ENCODE measurements at places on chromosomes 16 and 17. TPM values are rescaled to one million over a fixed set of nuclear protein-coding genes. Genes with fewer than 3 reads are reported as not detected.

The TBC1D3C gene
- not detected for total RNA-seq

DNA sequence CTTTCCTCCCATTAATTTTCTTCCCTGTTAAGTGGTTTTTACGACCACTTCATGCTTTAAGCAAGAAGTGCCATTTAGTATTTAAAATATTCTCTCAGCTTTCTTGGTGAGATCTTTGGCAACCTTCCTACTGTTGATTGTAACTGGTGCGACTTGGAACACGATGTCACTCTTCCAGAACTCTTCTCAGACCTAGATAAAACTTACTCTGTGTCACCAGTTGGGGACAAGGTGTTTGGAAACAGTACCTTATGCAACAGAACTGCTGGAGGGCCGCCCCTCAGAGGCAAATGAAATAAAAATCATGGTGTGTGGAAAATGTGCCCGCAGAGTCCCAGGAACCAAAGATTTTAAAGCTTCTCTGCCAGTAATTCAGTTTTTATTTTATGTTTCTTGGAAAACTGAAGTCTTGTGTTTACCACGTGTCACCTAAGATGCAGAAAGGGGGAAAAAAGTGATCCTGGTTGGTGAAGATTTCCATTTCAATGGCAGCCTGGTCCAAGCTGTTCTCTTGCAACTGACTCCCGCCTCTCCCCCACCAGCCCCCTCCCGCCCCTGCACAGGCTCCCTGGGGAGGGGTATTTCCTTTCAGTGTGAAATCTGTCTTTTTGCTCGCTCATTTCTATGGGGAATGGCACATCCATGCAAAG lies 7.2 kb upstream of the HSD11B2 start:
- H3K36me3 ChIP-seq, result no peaks in the 10 kb centered on the region
- no peak overlapping the region for H3K4me3 ChIP-seq
- H3K27ac ChIP-seq, result no peak overlapping the region
- peaks cover 9% of the 10 kb centered on the region for H3K4me1 ChIP-seq
- DNase-seq, result no peak
- H3K27me3 ChIP-seq, result peaks cover 23% of the 10 kb centered on the region

The KIF18B gene
- 6.0 TPM for total RNA-seq

GRCh38 chr17:9684955-9685621 lies 39.8 kb downstream of the USP43 start:
- no peak overlapping the region for H3K27ac ChIP-seq
- no peaks in the 10 kb centered on the region for H3K4me1 ChIP-seq
- no peak overlapping the region for H3K4me3 ChIP-seq
- DNase-seq, result no peak
- H3K27me3 ChIP-seq, result no peaks in the 10 kb centered on the region

The KRTAP2-2 gene
- not detected for total RNA-seq

DNA sequence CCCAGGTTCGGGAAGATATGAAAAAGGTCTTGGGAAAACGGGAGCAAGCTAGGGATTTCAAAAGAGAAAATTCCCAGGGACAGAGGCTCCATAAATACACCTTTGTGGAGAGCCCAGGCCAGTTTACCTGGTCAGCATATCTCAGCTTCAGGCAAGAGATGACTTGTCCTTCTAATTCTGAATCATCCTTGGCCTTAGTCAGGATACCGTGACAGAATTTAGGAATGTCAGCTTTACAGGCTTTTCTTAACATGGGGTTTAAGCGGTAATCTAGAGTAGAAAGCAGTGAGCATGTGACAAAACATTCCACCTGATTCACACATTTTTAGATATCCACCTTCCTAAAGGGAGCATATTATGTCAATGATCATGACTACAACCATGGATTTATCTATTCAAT lies 41.1 kb upstream of the CLEC18B start:
- no peak overlapping the region for H3K4me3 ChIP-seq
- H3K4me1 ChIP-seq, result no peaks in the 10 kb centered on the region
- H3K27ac ChIP-seq, result no peak overlapping the region
- peaks cover 100% of the 10 kb centered on the region for H3K36me3 ChIP-seq
- DNase-seq, result no peak

The ESRP2 gene
- total RNA-seq, result 47.9 TPM

- DNase-seq, result no peak
- no peaks in the 10 kb centered on the region for H3K4me1 ChIP-seq
- no peaks in the 10 kb centered on the region for H3K36me3 ChIP-seq
- no peaks in the 10 kb centered on the region for H3K27me3 ChIP-seq
These were observed 53.3 kb downstream of the HLF start for GRCh38 chr17:55318081-55318480.

DNA sequence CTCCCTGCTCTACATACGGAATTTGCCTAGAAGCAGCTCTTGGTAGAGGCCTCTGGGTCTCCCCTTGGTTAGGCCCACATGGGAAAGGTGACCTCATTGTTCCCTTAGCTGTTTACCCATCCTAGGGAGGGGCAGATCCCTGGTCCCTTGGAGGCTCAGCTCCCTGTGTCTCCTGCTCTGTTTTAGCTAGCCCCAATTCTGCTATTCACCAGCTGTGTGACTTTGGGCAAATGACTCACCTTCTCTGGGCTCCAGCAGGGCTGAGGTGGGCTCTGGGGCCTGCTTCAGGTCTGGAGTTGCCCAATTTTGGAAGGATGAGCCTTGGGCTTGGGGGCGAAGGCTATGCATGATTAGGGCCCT lies 3.9 kb downstream of the ABCC3 start:
- peaks cover 33% of the 10 kb centered on the region for H3K27me3 ChIP-seq
- no peak overlapping the region for H3K4me3 ChIP-seq
- H3K4me1 ChIP-seq, result peaks cover 79% of the 10 kb centered on the region
- no peaks in the 10 kb centered on the region for H3K36me3 ChIP-seq
- DNase-seq, result no peak
